ENCODE measurements at places on chromosomes 4 and X.

DNA sequence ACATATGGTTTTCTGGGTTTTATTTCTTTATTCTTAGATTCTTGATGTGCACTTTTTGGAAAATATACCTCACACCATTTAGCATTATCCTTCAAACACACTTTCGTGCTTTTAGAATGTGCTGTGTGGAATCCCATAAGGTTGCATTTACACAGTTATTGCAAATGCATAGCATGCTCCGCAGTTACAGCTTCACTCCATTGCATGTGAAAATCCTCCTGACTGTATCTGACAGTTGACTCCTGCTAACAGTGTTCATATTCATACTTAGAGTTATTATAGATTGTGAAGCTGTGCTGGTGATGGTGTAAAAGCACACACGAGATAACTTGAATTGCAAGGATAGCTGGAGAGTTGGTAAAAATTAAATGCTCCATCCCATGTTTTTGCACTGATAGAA lies 811.5 kb upstream of the TENM3 start:
- no peak for DNase-seq

- no peak for DNase-seq
Measured at GRCh38 chr4:42632653-42633382, 24.1 kb downstream of the ATP8A1 start.

- no peak for DNase-seq
Measured at GRCh38 chr4:98542011-98542410, 116.4 kb downstream of the TSPAN5 start.

DNA sequence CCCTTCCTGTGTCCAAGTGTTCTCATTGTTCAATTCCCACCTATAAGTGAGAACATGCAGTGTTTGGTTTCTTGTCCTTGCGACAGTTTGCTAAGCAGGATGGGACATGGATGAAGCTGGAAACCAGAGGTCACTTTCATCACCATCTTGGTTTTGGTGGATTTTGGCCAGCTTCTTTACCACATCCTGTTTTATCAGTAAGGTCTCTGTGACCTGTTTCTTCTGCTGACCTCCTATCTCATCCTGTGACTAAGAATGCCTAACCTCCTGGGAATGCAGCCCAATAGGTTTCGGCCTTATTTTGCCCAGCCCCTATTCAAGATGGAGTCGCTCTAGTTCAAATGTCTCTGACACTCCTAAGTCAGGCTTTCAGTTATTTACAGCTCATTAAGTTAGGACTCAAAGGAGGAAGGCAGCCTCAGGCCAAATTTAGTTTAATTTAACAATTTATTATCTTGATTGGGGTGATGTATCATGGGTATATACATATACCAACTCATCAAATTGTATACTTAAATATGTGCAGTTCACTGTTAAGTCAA lies 169.9 kb upstream of the NDP start:
- DNase-seq, result no peak

DNA sequence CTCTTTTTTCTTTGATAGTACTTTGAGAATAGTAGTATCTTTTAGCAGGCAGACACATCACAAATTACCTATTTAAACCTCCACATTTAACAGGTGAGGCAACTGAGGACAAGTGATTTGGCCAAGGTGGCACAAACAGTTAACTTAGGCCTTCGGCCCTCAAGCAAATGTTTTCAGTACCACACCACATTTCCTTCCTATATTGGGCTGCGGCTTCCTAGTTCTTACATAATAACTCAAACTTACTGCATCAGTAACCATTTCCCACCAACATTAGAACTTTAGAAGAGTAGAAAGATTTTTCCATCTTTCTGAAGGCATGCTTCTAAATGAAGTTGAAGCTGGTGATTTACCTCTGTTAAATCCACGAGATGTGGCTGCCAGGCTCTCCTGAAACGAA lies 63.2 kb upstream of the SLC4A4 start:
- DNase-seq, result peak; percentile 1

GRCh38 chr4:73451404-73451803 lies 15.4 kb downstream of the AFP start:
- no peak for DNase-seq

DNA sequence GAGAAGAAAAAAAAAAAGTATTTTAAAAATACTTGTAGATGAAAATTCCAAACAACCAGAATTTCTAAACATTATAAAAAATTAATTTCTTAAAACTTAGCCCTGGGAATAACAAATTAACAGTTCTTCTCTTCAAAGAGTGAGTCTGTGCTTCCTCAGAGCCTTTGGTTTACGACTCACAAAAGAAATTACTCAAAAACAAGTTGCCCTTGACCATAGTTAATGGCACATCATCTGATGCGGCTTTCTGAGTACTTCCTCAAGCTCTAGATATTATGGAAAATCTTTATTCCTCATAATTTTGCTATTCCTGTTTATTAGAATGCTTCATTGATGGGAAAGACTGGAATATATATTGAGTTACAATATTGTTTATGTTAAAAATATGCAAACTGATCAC lies 23.7 kb downstream of the TAPT1 start:
- no peak for DNase-seq

- no peak for DNase-seq
Measured at GRCh38 chrX:42127563-42127962, 204.2 kb upstream of the CASK start.

DNA sequence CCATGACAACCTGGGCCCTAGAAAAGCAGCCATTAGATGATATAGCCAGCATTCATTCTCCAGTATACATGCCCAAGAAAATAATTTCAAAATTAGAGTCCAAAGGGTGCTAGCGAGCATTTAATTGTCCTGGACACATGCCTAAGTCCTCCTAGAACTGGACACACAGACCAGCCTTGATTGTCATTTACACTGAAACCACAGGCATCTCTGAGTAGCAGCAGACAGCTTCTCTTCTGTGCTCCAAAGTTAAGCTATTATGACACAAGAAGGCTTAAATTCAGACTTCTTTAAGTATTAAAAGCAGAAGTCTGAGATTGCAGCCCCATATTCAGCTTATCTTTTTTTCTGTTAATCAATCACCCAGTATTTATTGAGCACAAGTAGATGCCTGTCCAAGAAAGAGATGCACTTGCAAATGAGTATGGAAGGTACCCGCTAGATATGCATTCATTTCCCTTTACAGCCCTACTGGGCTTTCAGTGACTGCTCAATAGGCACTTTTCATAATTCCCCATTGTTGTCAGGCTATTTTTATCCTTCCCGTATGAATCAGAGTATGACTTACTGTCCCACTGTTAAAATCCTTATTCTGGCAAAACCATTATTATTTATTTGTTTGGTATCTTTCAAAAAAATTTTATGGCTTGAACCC lies 374.1 kb downstream of the FBXW7 start:
- no peak for DNase-seq

Measured in CD4-positive, alpha-beta memory T cell (primary cell).